ENCODE measurements at places on chromosomes 11 and 22.
A peak's percentile ranks its signal among the peaks of the same experiment; 100 is the strongest.

- no peak for DNase-seq
Observed at GRCh38 chr22:31998784-31999385, 44.2 kb upstream of the SLC5A1 start.

GRCh38 chr11:60870276-60870675 is 2.9 kb downstream of the ZP1 start:
- DNase-seq = peak; percentile 72

GRCh38 chr11:96303980-96304379 is 39.0 kb downstream of the MAML2 start:
- DNase-seq = no peak

GRCh38 chr22:47434336-47435203 is 672.1 kb downstream of the TBC1D22A start:
- DNase-seq = peak; percentile 9

- no peak for DNase-seq
Observed at GRCh38 chr11:33926671-33927552, 35.0 kb upstream of the LMO2 start.
